ENCODE measurements at places on chromosomes 3 and 15. TPM values are rescaled to one million over a fixed set of nuclear protein-coding genes. Genes with fewer than 3 reads are reported as not detected.

- H3K27ac ChIP-seq = peak overlapping the region; percentile 84
- peaks cover 70% of the 10 kb centered on the region for H3K4me1 ChIP-seq
- H3K36me3 ChIP-seq = peaks cover 36% of the 10 kb centered on the region
- DNase-seq = peak; percentile 75
These were observed 60.5 kb downstream of the KLF13 start for GRCh38 chr15:31387092-31387478.

GRCh38 chr3:1010228-1010627, 82.6 kb upstream of the CNTN6 start:
- H3K27ac ChIP-seq = no peak overlapping the region
- no peaks in the 10 kb centered on the region for H3K4me1 ChIP-seq
- H3K4me3 ChIP-seq = no peak overlapping the region

- H3K27me3 ChIP-seq = no peaks in the 10 kb centered on the region
- no peak overlapping the region for H3K27ac ChIP-seq
- no peaks in the 10 kb centered on the region for H3K36me3 ChIP-seq
- DNase-seq = no peak
- H3K4me1 ChIP-seq = no peaks in the 10 kb centered on the region
- H3K4me3 ChIP-seq = no peak overlapping the region
These were observed 648.6 kb upstream of the ZNF385D start for GRCh38 chr3:22399566-22399965.

- H3K4me3 ChIP-seq = no peak overlapping the region
- no peak overlapping the region for H3K27ac ChIP-seq
- no peaks in the 10 kb centered on the region for H3K36me3 ChIP-seq
- no peaks in the 10 kb centered on the region for H3K27me3 ChIP-seq
- H3K4me1 ChIP-seq = no peaks in the 10 kb centered on the region
- DNase-seq = no peak
These were observed 374.5 kb downstream of the IL20RB start for GRCh38 chr3:137332297-137332696.

GRCh38 chr3:55200906-55201305, 273.0 kb upstream of the LRTM1 start:
- H3K4me3 ChIP-seq = no peak overlapping the region
- no peak for DNase-seq
- H3K27ac ChIP-seq = no peak overlapping the region
- no peaks in the 10 kb centered on the region for H3K4me1 ChIP-seq
- H3K27me3 ChIP-seq = no peaks in the 10 kb centered on the region

DNA sequence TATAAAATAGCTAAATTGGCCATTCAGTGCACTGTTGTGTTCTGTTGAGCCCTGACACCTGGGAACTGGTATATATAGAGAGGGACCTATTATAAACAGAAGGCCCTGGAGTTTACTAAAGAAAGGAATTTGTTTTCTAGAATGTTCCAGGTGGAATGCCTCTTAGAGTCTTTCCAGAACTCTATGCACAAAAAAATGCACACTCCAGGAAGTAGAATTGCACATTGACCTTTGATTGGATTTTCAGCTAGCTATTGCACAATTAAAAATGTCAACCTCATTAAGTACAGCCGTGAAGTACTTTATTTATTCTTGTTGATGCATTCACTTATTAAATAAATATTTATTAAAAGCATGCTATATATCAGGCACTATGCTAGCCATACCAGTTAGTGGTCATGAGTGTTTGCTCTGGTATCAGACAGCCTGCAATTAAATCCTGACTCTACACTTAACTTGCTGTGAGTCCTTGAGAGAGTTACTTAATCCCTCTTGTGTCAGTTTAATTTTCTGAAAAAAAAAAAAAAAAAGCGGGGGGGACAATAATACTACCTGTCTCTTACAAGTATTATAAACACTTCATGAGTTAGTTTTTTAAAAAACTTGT, 40.8 kb downstream of the NDUFB4 start:
- no peak for DNase-seq
- H3K4me1 ChIP-seq = peaks cover 9% of the 10 kb centered on the region
- no peak overlapping the region for H3K4me3 ChIP-seq
- no peaks in the 10 kb centered on the region for H3K36me3 ChIP-seq

GRCh38 chr3:48477959-48478520, 25.9 kb downstream of the SHISA5 start:
- no peak for DNase-seq
- peaks cover 64% of the 10 kb centered on the region for H3K4me1 ChIP-seq
- H3K4me3 ChIP-seq = peak overlapping the region; percentile 83

GRCh38 chr15:41934843-41935242, 37.5 kb downstream of the EHD4 start:
- H3K27ac ChIP-seq = peak overlapping the region; percentile 92
- peak overlapping the region; percentile 42 for H3K4me3 ChIP-seq
- H3K4me1 ChIP-seq = peaks cover 54% of the 10 kb centered on the region

Gene GPR27
- total RNA-seq = 0.40 TPM

DNA sequence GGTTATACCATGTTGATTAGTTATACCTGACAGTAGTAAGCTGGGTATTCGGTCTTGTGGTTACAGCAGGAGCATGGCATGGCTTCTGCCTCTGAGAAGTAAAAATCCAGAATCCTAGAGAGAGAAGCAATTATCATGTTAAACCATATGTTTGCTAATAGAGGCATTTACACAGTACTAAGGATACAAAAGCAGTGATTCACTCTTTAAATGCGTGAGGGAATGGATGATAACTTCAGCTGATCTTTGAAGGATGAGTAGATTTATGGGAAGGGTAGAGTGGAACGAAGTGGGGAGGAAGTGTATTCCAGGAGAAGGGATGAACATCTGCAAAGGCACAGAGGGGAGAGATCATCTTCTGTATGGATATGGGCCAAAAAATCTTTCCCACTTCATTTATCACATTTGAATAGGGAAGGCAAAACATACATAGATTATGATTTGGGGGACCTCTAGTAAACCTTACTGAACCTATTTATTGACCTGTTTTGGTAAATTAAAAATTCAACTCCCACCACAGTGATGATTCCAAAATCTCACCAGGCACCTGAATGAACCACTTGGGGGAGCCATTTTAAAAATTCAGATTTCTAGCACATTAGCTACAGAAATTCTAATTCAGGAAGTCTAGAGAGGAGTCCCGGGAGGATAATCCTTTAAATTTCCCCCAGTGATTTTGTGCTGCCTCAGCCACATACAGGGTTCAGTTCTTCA, 35.1 kb downstream of the IGSF10 start:
- H3K27ac ChIP-seq = no peak overlapping the region
- no peak for DNase-seq
- H3K27me3 ChIP-seq = peaks cover 6% of the 10 kb centered on the region

GRCh38 chr3:42831321-42831713, 22.1 kb downstream of the ACKR2 start:
- no peak overlapping the region for H3K27ac ChIP-seq
- no peak overlapping the region for H3K4me3 ChIP-seq
- H3K27me3 ChIP-seq = peaks cover 19% of the 10 kb centered on the region
- peak; percentile 89 for DNase-seq

- H3K36me3 ChIP-seq = no peaks in the 10 kb centered on the region
- no peak overlapping the region for H3K27ac ChIP-seq
- no peak for DNase-seq
- no peaks in the 10 kb centered on the region for H3K4me1 ChIP-seq
These were observed 45.4 kb downstream of the TM4SF4 start for GRCh38 chr3:149519912-149520311.

Gene PRTG
- not detected for total RNA-seq

Gene CHRNA5
- total RNA-seq = 2.1 TPM

DNA sequence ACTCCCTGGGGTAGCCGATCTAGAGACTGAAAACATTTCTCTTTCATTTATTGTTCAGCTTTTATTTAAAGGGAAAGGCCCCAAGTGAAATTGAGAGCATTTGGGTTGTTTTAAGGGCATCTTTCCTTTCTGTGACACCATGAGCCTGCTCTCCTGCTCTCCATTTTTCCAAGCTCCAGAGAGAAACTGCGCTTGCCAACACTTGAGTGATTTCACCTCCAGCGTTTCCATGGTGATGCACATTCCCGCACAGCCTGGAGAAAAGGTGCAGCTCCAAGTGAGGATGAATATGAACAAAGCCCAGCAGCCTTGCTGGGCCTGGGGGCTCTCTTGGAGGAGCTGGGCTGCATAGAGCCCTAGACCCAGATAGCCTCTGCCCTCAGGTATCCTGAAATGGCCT, 159.2 kb upstream of the PPP2R3A start:
- H3K4me3 ChIP-seq = no peak overlapping the region
- no peak overlapping the region for H3K27ac ChIP-seq
- H3K36me3 ChIP-seq = no peaks in the 10 kb centered on the region

Gene SPATA12
- total RNA-seq = not detected

DNA sequence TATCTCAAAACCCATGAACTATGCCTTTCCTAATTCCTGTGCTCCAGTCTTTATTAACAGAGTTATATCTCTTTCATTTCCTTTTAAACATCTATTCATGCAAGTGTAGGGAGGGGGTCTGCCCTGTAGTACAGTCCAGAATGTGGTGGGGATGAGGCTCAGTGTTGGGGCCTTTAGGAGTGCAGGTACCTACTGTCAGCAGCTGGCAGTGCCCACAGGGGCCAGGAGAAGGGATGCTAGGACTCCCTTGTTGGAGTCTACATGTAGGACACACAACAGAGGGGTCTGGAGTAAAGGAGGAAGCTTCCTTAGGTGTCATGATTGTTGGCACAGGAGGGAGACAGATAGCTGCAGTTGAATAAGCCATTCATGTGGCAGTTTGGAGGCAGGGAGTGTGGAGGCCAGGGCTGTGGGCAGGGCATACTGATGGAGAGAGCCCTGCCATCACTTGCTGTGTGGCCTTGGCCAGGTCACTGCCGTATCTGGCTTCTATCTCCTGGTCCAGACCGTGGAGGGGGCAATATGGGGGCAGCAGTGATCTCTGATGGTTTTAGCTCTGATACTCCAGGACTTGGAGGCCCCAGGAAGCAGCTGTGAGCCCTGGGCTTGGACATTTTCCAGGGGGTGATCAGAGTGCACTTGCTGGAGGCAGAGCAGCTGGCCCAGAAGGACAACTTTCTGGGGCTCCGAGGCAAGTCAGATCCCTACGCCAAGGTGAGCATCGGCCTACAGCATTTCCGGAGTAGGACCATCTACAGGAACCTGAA, 29.5 kb downstream of the ESYT3 start:
- DNase-seq = no peak
- H3K36me3 ChIP-seq = no peaks in the 10 kb centered on the region
- peaks cover 7% of the 10 kb centered on the region for H3K27me3 ChIP-seq
- no peaks in the 10 kb centered on the region for H3K4me1 ChIP-seq
- H3K27ac ChIP-seq = no peak overlapping the region
- H3K4me3 ChIP-seq = no peak overlapping the region

Gene HESX1
- 0.68 TPM for total RNA-seq

DNA sequence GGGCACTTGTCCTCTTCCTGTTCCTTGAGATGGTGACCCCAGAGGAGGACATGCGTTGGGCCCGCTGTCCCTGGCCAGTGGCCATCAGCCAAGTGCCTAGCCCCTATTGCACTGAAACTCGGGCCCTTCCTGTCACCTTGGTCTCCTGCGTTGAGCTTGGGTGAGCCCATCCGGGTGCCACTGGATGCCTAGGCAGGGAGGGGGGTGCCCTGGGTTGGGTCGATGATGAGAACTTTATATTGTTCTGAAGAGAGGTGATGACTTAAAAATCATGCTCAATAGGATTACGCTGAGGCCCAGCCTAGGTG, 221.8 kb downstream of the SNRPN start:
- H3K27me3 ChIP-seq = no peaks in the 10 kb centered on the region
- no peaks in the 10 kb centered on the region for H3K4me1 ChIP-seq
- H3K36me3 ChIP-seq = peaks cover 2% of the 10 kb centered on the region
- H3K27ac ChIP-seq = no peak overlapping the region

GRCh38 chr3:72523429-72524151, 324.7 kb downstream of the SHQ1 start:
- DNase-seq = no peak
- H3K4me1 ChIP-seq = peaks cover 9% of the 10 kb centered on the region
- H3K36me3 ChIP-seq = no peaks in the 10 kb centered on the region
- no peaks in the 10 kb centered on the region for H3K27me3 ChIP-seq
- no peak overlapping the region for H3K4me3 ChIP-seq
- peak overlapping the region; percentile 47 for H3K27ac ChIP-seq

Gene AP3B2
- not detected for total RNA-seq

DNA sequence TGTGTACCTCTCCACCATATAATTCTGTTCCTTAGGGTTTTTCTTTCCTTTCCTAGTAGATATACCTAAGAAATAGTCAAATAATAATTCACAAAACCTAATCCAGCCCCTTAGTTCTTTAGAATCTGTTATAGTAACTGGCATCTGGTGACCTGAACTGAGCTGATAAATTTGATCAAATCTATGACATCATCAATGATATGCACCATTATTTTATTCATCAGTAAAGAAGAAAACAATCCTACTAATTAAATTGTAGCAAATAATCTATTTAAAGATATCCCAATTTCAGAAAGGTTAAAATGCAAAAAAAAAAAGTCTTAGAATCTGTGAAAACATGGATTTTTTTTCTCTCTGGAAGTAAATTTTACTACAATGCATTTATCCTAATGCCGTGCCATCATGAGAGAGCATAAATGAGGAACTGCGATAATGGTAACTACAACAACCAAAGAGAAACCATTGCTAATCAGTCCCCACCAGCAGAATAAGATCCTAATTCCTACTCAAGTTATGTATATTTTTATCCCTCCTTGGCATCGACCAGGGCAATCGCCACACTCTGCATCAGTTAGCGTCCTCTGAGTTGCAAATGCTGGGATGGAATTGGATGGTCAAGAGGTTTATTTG, 6.6 kb upstream of the MNS1 start:
- H3K4me1 ChIP-seq = peaks cover 12% of the 10 kb centered on the region
- no peaks in the 10 kb centered on the region for H3K36me3 ChIP-seq
- DNase-seq = no peak
- no peak overlapping the region for H3K27ac ChIP-seq
- no peak overlapping the region for H3K4me3 ChIP-seq
- H3K27me3 ChIP-seq = peaks cover 6% of the 10 kb centered on the region

DNA sequence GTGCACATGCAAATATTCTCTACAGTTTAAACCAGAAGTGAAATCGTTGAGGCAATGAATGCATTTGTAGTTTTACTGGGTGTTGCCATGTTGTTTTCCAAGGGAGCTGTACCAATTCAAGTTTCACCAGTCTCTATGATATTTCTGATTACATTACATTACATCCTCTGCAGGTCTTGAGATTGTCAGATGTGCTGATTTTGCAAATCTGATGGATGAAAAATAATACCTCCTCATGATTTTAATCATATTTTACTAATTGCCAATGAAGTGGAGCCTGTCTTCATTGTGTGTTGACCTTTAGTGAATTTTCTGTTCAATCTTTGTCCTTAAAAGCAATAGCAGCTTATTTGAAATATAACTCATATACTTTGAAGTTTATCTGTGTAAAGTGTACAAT, 282.4 kb downstream of the NR2F2 start:
- H3K36me3 ChIP-seq = no peaks in the 10 kb centered on the region
- H3K4me3 ChIP-seq = no peak overlapping the region
- H3K4me1 ChIP-seq = no peaks in the 10 kb centered on the region

DNA sequence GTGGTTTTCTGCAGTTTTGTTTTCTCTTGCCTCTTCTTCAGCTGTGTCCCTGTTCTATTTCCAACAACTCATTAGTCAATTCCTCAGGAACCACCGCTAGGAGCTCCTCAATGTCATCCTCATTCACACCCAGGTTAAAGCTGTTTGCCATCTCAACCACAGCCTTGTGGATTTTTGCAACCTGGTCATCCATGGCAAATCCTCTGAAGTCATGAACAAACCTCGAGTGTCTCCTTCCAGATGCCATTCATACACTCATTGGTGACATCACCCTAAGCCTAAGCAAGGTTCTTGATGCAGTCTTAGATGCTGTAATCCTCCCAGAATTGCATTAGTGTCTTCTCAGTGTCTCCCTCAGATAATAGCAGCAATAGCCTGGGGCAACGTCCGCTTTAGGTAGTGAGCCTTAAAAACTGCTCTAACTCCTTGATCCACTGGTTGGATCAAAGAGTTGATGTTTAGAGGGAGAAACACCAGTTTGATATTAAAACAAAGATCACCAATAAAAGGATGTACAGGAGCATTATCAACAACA, 31.5 kb upstream of the ZNF502 start:
- H3K27ac ChIP-seq = no peak overlapping the region
- peaks cover 36% of the 10 kb centered on the region for H3K36me3 ChIP-seq
- H3K4me3 ChIP-seq = no peak overlapping the region
- peaks cover 11% of the 10 kb centered on the region for H3K4me1 ChIP-seq
- H3K27me3 ChIP-seq = no peaks in the 10 kb centered on the region

Gene NR2F2
- total RNA-seq = not detected

Data from activated CD8-positive, alpha-beta T cell treated with anti-CD3 and anti-CD28 coated beads, Interleukin-2, amount 10 ng/mL, durations not matched to agents 7 days and 5 days (primary cell).